ENCODE measurements at places on chromosomes 5 and 9.

DNA sequence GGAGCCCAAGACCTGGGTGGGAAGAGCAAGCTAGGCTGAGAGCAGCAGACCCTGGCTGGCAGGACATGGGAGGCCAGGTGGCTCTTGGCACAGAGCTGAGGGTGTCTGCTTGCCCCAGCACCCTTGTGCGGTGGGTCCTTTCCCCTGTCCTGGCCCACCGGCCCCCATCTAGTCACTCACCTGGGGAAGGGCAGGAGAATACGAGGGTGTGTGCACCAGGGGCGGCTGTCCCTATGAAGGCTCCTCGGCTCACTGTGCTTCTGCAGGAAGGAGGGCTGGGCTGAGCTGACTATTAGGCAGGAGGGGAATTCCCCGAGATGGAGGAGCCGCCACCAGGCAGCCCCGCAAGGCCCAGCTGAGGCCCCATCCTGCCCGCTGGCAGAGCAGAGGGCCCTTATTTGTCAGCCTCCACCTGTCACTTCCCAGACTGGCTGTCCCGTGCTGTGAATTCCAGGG lies 6.1 kb upstream of the TNIP1 start:
- DNase-seq = no peak

- DNase-seq = no peak
Observed at GRCh38 chr5:31769530-31769929, 130.6 kb downstream of the PDZD2 start.

DNA sequence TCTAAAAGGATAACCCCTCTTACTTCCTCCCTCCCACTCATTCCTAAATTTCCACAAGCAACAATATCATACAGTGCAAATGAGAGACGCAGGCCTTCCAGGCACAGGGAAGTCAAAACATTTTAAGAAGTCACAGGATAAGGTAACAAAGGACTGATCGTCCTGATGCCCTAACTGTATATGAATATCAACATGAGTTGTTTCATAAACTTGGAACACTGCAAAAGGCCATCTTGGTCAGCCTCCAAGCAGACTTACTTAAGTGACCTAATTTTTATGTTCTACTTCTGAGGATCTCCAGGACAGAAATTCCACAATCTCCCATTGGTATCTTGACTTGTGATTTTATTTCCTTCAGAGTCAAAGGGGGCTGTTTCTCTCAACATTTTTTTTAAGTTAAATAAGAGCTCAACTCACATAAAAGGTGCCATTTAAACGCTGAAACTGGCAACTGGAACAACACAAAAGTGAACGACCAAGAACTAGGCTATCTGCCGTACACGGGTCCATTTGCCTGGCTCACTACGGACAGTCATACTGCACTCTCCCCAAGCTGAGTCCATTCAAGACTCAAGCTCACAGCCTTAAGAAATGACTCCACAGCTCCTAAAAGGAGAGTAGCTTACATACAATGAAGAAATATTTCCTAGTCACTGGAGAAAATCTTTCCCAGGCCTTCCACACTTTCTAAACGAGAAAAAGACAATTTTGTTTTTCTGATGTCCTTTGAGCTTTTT lies 71.3 kb downstream of the LHFPL2 start:
- DNase-seq = no peak

DNA sequence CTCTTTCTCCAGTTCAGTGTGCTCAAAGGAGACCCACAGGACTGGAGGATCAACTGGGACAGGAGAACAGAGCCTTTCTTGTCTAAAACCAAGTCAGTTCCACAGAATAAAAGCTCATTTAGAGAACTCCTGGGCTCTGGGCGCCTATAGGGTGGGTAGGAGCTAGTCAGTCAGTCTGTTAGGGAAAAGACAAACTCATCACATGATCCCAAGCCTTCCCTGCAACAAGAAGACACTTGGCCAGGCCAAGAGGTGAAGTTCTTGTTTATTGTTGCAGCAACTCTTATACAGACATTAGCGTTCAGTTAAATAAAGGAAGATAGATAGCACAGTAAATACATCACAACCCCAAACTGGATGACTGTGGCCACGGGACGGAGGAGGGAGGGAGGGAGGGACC lies 102.3 kb downstream of the ENTREP1 start:
- DNase-seq = no peak

- no peak for DNase-seq
Observed at GRCh38 chr9:95726756-95727155, 148.7 kb upstream of the ERCC6L2 start.

GRCh38 chr9:136662656-136663581 lies at the start of gene EGFL7:
Gene EGFL7 (plus strand): TSS chr9:136662916. CDS start chr9:136668283, 5,367 bp downstream.
- DNase-seq = no peak
